ENCODE measurements at places on chromosomes 7 and 10.

DNA sequence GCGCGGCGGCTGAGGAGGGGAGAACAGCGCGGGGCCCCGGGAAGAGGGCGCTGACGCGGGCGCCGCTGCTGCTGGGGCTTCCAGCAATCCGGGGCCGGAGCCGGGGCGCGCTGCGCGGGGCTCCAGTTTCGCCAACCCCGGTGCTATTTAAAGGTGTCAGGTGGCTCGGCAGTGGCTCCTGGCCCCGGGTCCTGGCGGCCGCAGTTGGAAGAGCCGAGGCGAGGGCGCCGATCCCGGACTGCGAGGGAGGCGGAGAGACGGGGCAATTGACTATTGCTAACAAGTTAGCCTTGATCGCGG is 347 bp downstream of the LBX1 start:
- no peak for DNase-seq

DNA sequence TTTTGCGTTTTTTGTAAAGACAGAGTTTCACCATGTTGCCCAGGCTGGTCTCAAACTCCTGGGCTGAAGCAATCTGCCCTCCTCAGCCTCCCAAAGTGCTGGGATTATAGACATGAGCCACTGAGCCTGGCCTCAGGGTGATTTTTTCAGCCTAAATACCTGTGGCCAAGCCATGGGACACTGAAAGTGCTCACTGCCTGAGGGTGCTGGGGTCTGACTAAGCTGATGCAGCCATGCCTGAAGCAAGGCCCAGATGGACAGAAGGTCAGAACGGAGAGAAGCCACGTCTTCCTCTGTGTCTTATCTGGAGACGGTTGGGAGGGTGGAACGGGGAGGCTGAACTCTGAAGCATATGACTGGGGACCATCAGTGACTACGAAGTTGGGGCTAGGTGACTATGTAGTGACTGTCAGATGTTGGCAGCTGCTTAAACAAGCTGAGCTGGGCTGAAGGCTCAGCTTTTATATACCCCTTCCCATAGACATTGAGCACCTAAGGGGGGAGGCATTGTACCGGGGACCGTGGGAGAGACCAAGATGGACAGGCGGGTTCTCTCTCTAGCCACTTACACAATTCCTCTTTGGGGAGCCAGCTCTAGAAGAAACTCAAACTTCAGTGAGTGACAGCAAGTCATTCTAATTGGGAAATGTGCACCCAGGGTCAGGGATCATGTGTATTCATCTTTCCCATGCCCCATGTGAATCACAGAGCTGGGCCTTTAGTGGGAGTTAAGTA is 73.3 kb upstream of the HABP2 start:
- DNase-seq, result no peak

DNA sequence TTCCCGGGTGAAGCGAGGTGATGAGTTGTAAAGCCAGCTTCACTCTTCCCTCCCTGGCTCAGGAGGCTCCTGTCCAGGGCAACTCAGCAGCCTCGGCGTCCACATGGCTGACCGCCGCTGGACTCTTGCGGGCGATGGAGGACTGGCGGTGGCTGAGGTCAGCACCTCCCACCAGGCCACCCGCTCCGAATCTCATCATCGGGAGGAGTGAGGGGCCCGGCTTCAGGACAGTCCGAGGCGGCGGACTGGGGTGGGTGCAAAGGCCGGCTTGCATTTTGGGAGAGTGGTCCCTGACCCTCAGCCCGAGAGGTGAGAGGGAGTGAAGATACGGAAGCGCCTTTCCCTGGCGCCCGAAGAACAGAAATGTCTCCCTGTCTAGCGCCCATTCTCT is 759 bp downstream of the DNAJB12 start:
- DNase-seq, result no peak

DNA sequence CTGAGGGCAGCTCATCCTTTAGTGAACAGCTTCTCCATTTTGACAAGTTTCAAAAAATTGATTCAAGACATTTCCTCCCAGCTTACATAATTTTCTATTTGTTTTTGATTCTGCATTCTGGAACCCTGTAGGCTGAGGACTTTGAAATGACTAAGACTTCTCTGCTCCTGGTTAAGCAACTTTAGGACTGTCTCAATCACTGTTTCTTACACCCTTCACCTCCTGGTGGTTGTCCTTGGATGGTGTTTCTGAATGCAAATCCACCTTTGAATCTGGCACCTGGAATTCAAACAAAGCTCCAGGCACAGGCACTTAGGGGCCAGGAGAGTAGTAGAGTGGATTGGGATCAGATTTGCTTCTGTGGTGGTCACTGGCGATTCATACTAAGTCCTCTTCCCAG is 595.5 kb downstream of the LRMDA start:
- no peak for DNase-seq

DNA sequence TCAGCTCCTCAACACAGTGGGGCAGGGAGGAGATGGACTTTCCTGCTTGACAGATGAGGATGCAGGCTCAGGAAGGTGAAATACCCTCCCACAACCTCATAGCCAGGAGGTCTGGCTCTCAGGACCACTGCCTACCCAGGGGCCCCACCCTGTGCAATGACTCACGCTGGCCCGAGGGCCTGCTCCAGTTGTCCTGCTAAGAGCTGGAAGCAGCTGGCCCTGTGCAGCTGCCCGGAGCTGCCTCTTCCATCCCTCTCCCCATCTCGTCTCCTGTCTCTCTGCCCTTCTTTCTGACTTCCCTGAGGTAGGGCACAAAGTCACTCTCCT is 123.9 kb downstream of the ZMIZ1 start:
- no peak for DNase-seq

DNA sequence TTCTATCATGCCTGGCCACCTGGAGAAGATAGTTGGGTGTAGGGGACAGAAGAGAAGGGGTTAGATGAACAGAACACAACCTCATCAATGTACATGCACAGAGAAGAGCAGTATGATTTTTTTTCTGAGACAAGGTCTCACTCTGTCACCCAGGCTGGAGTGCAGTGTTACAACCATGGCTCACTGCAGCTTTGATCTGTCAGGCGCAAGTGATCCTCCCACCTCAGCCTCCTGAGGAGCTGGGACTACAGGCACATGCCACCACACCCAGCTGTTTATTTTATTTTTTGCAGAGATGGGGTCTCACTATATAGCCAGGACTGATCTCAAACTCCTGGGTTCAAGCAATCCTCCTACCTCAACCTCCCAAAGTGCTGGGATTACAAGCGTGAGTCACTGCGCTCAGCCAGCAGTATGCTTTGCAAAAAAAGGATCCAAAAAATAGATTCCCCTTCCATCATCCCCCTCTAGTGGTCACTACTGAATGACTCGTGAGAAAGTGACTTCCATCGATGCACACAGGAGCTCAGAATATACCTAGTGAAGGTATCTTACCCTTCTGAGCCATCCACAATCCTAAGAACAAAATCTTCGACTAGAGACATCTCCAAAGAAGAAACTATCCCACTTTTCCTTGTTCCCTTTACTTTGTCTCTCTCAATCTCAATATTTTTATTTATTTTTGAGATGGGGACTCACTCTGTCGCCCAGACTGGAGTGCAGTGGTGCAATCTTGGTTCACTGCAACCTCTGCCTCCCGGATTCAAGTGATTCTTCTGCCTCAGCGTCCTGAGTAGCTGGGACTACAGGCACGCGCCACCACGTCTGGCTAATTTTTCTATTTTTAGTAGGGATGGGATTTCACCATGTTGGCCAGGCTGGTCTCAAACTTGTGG is 21.0 kb downstream of the ZCWPW1 start:
- DNase-seq, result peak; percentile 32

DNA sequence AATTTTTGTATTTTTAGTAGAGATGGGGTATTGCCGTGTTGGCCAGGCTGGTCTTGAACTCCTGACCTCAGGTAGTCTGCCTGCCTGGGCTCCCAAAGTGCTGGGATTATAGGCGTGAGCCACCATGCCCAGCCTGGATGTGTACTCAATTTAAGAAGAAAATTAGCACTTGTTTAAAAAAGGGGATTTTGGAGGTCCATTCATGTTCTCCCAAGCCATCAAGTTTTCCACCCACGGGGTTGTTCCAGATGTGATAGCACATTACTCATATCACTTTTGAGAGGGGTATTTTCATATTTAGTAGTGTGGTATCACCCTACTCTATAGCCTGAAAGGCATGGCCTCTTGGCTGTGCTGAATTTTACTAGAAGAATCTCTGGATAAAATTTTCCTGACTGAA is 10.5 kb upstream of the SLC26A3 start:
- no peak for DNase-seq
